ENCODE measurements at places on chromosomes 3 and 15. TPM values are rescaled to one million over a fixed set of nuclear protein-coding genes. Genes with fewer than 3 reads are reported as not detected.

- H3K27me3 ChIP-seq = no peaks in the 10 kb centered on the region
- DNase-seq = no peak
- H3K4me3 ChIP-seq = no peak overlapping the region
Measured at GRCh38 chr3:172310428-172310760, 137.9 kb downstream of the GHSR start.

- DNase-seq = no peak
- no peaks in the 10 kb centered on the region for H3K27me3 ChIP-seq
- H3K4me1 ChIP-seq = no peaks in the 10 kb centered on the region
- peaks cover 13% of the 10 kb centered on the region for H3K36me3 ChIP-seq
- no peak overlapping the region for H3K27ac ChIP-seq
Measured at GRCh38 chr3:171066206-171066605, 39.7 kb upstream of the SLC2A2 start.

DNA sequence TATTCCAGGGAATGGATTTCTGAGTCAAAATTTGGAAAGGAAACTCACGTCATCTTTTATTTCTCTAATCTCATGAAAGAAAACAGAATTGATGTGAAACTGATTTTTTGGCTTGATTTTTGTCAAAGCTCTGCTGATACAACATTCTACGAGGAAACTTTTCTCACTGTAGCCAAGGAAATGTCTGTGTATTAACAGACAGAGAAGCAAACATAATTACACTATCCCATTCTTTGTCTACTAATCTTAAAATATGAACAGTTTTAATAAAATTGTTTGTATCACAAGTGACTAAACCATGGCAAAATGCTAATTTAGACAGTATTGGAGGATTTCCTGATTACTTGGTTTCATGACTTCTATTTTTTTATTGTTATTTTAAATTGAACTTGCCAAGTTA lies 1437.0 kb downstream of the OTOL1 start:
- H3K4me3 ChIP-seq = no peak overlapping the region
- H3K4me1 ChIP-seq = no peaks in the 10 kb centered on the region
- DNase-seq = no peak
- no peaks in the 10 kb centered on the region for H3K36me3 ChIP-seq
- H3K27me3 ChIP-seq = no peaks in the 10 kb centered on the region

DNA sequence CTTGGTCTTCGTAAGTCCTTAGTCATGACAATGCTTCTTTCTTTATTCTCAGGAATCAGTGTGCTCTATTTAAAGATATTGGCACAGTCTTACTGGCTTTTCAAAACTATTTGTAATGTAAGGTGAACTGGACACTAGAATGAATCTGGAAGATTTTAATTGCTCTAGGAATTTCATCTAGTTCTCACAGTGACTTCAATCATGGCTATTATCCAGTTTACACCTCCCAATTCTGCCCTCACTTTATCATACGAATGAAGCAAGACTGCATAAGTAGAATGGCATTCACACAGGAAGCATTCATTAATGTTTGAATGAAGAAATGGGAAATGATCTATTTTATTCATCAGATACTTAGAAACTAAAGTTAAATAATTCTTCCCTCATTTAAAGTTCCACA lies 26.7 kb upstream of the DRD3 start:
- no peaks in the 10 kb centered on the region for H3K36me3 ChIP-seq
- no peak overlapping the region for H3K27ac ChIP-seq
- DNase-seq = no peak
- no peaks in the 10 kb centered on the region for H3K4me1 ChIP-seq

GRCh38 chr3:38270606-38271005 lies 5.0 kb downstream of the SLC22A13 start:
- H3K36me3 ChIP-seq = no peaks in the 10 kb centered on the region
- no peak overlapping the region for H3K4me3 ChIP-seq
- no peaks in the 10 kb centered on the region for H3K4me1 ChIP-seq
- H3K27me3 ChIP-seq = no peaks in the 10 kb centered on the region
- no peak for DNase-seq

- no peak overlapping the region for H3K27ac ChIP-seq
- no peaks in the 10 kb centered on the region for H3K27me3 ChIP-seq
- peak; percentile 17 for DNase-seq
Measured at GRCh38 chr15:101067660-101068522, 148.7 kb downstream of the LRRK1 start.

DNA sequence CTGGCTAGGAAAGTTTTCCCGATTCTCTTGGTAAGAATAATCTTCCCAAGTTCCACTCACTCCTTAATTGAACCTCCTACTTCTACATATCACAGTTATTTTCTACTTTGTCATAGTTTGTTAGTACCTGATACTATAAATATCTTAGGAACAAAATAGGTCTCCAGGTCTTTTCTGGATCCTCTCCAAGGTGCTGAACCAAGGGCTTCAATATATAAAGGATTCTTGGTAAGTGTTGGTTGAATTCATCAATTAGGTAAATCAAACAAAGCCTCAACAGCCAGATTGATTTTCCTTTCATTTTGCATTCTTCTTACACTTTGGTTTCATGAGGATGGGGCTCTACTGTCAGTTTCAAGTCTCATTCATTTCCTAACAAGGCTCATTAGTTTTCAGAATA lies 27.6 kb upstream of the RTP4 start:
- DNase-seq = no peak
- H3K4me3 ChIP-seq = no peak overlapping the region
- H3K36me3 ChIP-seq = no peaks in the 10 kb centered on the region
- H3K27ac ChIP-seq = no peak overlapping the region
- H3K4me1 ChIP-seq = no peaks in the 10 kb centered on the region

DNA sequence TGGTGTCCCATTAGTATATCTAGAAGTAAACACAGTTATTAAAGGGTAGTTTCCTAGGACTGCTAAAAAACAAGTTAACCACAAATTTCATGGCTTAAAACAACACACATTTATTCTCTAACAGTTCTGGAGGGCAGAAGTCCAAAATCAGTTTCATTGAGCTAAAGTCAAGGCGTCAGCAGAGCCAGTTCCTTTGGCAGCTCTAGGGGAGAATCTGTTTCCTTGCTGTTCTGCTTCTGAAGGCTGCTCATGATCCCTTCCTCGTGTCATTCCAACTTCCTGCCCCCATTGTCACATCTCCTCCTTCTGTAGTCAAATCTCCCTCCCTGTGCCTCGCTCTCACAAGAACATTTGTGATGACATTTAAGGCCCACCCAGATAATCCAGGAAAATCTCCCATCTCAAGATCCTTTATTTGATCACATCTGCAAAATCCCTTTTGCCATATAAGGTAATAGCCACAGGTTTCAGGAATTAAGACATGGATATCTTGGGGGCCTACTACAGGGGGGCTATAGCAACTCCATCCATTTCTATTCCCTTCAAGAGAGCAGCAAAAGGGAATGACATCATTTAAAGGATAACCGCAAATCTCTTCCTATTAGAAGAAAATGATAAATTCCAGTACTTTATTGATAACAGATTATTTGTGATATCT lies 50.1 kb downstream of the GPR176 start:
- no peak overlapping the region for H3K4me3 ChIP-seq
- no peak overlapping the region for H3K27ac ChIP-seq
- DNase-seq = no peak
- no peaks in the 10 kb centered on the region for H3K4me1 ChIP-seq

GRCh38 chr3:145767909-145768308 lies 393.1 kb downstream of the PLOD2 start:
- H3K27ac ChIP-seq = no peak overlapping the region
- H3K36me3 ChIP-seq = no peaks in the 10 kb centered on the region
- H3K4me3 ChIP-seq = no peak overlapping the region
- no peak for DNase-seq
- H3K27me3 ChIP-seq = no peaks in the 10 kb centered on the region
- H3K4me1 ChIP-seq = no peaks in the 10 kb centered on the region

- no peak for DNase-seq
- no peak overlapping the region for H3K4me3 ChIP-seq
- H3K27ac ChIP-seq = no peak overlapping the region
- H3K4me1 ChIP-seq = no peaks in the 10 kb centered on the region
- H3K27me3 ChIP-seq = no peaks in the 10 kb centered on the region
Measured at GRCh38 chr3:72699631-72700030, 148.6 kb downstream of the SHQ1 start.

GRCh38 chr3:127816783-127817405 lies 5.4 kb downstream of the MGLL start:
- DNase-seq = no peak
- peaks cover 29% of the 10 kb centered on the region for H3K36me3 ChIP-seq
- no peaks in the 10 kb centered on the region for H3K27me3 ChIP-seq
- H3K4me3 ChIP-seq = no peak overlapping the region
- H3K27ac ChIP-seq = peak overlapping the region; percentile 88
- peaks cover 69% of the 10 kb centered on the region for H3K4me1 ChIP-seq

DNA sequence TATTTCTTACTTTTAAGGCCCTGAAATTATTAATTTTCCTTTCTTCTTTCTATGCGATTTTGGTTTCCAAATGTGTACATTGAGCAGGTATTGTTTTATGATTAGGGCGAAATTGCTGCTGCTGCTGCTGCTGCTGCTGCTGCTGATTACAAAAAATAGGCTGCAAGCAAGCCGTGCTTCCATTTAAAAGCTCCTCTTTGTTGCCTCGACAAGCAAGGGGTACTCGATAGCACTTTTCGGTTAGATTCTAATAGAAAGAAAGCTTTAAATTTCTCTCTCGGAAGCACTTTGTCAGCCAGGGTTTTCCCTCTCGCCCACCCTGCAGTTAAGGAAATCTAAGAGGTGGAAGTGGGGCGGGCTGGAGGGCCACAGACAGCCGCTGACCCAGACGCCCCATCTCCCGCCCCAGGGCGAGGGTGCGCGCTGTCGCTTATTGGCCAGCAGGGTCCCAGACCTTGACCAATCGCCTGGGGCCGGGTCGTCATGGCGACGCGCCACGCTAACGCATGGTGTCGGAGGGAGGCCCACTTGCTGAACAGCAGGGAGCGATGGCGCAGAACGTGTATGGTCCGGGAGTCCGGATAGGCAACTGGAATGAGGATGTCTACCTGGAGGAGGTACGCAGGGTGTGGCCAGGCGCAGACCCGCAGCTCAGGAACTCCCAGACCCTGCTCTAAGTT lies at the start of gene CFAP161:
CFAP161 (plus strand) TSS at position 489 of the 680 bp plus-strand sequence; CDS start at position 549, 60 bp downstream.
- H3K27me3 ChIP-seq = no peaks in the 10 kb centered on the region
- peak; percentile 80 for DNase-seq
- no peaks in the 10 kb centered on the region for H3K36me3 ChIP-seq

- H3K27me3 ChIP-seq = no peaks in the 10 kb centered on the region
- H3K36me3 ChIP-seq = no peaks in the 10 kb centered on the region
- no peak overlapping the region for H3K4me3 ChIP-seq
- peaks cover 90% of the 10 kb centered on the region for H3K4me1 ChIP-seq
Measured at GRCh38 chr3:8520816-8521403, 19.3 kb downstream of the LMCD1 start.

GRCh38 chr3:30156586-30157498 lies 449.6 kb upstream of the TGFBR2 start:
- no peaks in the 10 kb centered on the region for H3K27me3 ChIP-seq
- no peak overlapping the region for H3K27ac ChIP-seq
- no peak for DNase-seq
- peaks cover 13% of the 10 kb centered on the region for H3K4me1 ChIP-seq
- no peak overlapping the region for H3K4me3 ChIP-seq

DNA sequence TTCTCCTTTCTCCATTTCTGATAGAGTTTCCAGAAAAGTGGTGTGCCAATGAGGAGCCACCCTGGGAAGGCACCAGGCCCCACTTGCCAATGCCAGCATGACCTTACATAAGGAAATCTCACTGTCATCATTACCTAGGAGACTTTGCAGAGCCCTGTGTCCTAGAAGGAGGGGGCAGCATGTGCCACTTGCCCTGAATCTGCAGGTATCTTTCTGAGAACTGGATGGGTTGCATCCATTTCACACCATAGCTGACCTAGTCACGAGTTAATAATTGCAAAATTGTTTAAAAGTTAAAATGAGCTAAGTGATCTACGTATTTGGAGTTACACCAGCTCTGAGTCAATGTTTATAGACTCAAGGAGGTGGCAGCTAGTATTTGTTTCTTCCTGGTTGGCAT lies 14.3 kb downstream of the CA12 start:
- peaks cover 8% of the 10 kb centered on the region for H3K4me1 ChIP-seq
- H3K27me3 ChIP-seq = no peaks in the 10 kb centered on the region
- H3K27ac ChIP-seq = no peak overlapping the region
- H3K4me3 ChIP-seq = no peak overlapping the region

DNA sequence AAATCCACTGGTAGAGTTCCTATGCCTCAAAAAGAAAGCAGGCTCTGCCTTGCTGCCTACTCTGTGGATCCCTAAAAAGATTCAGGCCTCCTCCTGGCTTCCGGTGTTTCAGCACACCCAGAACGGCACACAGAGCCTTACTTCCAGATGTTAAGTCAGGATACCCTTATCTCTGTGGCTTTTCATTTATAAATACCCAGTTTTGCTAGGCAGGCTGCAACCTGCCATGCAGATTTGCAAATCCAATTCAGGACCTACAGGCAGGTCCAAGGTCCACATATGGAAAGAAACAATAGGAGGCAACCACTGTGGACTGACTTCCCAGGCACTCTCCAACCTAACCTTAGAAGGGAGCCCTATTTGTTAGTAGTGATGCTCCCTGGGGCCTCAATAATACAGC lies 30.7 kb downstream of the EFL1 start:
- H3K27me3 ChIP-seq = no peaks in the 10 kb centered on the region
- no peak for DNase-seq
- no peak overlapping the region for H3K27ac ChIP-seq
- no peaks in the 10 kb centered on the region for H3K4me1 ChIP-seq

DNA sequence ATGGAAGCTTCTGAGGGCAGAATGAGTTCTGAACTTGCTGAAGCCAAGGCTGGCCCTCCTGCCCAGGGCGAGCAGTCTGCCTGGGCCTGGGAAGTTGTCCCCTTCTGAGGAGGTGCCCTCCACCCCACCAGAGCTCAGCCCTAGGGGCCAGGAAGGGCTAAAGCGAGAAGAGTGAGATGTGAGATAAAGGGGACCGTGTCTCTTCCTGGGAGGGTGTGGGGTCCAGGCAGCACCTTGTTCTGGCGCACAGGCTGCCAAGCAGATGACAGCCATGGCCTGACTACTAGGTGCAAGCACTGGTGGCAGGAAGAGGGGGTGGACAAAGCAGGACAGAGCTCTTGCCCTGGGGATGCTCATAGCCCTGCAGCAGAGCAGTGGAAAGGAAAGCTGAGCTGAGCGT lies 3.7 kb downstream of the PAK6 start:
- no peaks in the 10 kb centered on the region for H3K36me3 ChIP-seq
- H3K4me1 ChIP-seq = peaks cover 11% of the 10 kb centered on the region

DNA sequence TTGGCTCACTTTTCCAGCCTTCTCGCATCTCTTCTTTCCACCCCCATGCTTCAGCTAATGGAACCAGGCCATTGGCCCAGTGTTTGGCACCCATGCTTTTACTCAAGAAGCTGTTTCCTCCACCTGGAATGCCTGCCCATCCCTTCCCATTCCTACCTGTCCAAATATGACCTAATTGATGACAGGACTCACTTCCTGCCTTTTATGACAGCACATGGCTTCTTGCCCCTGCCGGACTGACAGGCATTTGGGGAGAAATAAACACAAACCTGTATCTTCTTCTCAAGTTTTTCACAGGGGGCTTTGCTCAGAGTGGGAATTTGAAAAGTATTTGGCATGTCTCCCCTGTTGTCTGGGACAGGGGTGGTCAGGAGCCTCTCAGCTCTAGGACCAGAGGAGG lies 120.1 kb downstream of the ABHD5 start:
- H3K27me3 ChIP-seq = no peaks in the 10 kb centered on the region
- H3K36me3 ChIP-seq = no peaks in the 10 kb centered on the region
- no peak overlapping the region for H3K27ac ChIP-seq

The GUCA1C gene
- not detected for total RNA-seq

The KNL1 gene
- total RNA-seq = 1.5 TPM

The RASGRF1 gene
- total RNA-seq = 82.6 TPM

The IL12A gene
- total RNA-seq = 2.9 TPM

The NTRK3 gene
- total RNA-seq = 3.5 TPM

The PROS1 gene
- 49.5 TPM for total RNA-seq

The MESP2 gene
- total RNA-seq = not detected

The RPL39L gene
- 4.8 TPM for total RNA-seq

The CFAP92 gene
- total RNA-seq = 2.0 TPM

The LMAN1L gene
- not detected for total RNA-seq
